ENCODE measurements at places on chromosomes 3 and 15.

DNA sequence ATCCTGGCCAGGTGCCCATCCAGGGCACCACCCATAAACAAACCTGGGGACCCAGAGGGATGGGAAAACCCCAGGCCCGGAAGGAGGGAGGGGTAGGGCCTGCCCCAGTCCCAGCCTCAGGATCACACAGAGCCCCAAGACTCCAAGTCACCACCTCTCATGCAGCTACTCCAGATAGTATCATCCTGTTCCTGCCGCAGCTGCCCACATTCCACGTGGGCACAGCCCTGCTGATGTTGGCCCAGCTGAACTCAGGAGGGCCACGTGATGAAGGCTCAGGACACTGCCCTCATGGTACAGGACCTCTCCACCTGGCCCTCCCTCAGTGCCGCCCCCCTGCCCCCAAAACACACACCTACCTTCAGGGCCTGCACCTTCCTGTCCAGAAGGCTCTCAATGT, 69.5 kb downstream of the CACNA2D2 start:
- DNase-seq: no peak

GRCh38 chr3:108835101-108835500, 12.5 kb downstream of the TRAT1 start:
- no peak for DNase-seq

GRCh38 chr3:134713671-134714070, 62.8 kb upstream of the KY start:
- no peak for DNase-seq

- no peak for DNase-seq
Measured at GRCh38 chr15:58522391-58522790, 90.6 kb downstream of the LIPC start.

DNA sequence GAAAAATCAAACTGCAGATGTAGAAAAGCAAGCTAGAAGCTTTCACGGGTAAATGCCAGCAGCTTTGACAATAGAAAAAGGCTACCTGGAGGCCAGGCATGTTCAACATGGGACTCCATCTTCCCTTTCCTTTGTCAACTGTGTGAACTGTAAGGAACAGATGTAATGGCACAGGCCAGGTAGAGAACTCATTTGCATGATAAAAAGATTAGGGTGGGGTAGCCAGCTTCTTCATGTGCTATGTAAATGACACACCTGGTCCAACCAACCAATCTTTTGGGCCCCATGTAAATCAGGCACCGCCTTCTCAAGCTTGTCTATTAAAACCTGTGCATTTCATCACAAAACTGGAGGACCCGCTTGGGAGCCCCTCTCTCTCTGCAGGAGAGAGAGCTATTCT, 686.5 kb upstream of the GOLIM4 start:
- no peak for DNase-seq

DNA sequence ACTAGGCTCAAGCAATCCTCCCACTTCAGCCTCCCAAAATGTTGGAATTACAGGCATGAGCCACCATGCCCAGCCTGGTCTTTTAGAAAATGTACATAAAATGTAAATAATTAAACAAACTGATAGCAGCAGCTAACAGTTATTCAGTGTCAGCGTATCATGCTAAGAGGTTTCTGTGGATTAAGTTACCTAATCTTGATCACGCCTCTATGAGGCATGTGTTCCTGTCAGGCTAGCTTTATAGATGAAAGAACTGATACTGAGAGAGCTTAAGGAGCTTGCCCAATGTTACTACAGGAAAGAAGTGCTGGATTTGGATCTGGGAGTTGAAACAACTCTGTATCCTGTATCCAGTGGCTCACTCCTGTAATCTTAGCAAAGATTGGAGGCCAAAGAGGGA, 11.2 kb upstream of the MST1R start:
- DNase-seq: no peak

- DNase-seq: no peak
Measured at GRCh38 chr3:149792452-149793270, at the start of gene ANKUB1. Gene ANKUB1 (minus strand): TSS chr3:149792554. CDS start chr3:149792366, 188 bp downstream.

GRCh38 chr3:81676706-81677456, 84.6 kb downstream of the GBE1 start:
- no peak for DNase-seq

GRCh38 chr3:129435367-129435766, 4.4 kb downstream of the MBD4 start:
- no peak for DNase-seq

- DNase-seq: no peak
Measured at GRCh38 chr3:36297195-36297594, 83.1 kb upstream of the STAC start.

Measured in NCI-H2029 treated with DMSO at 0.1 percent for 48 hours (cell line).